M059J (cell line): ENCODE measurements at places on chromosomes 1 and 21. TPM values are rescaled to one million over a fixed set of nuclear protein-coding genes. Genes with fewer than 3 reads are reported as not detected.

DNA sequence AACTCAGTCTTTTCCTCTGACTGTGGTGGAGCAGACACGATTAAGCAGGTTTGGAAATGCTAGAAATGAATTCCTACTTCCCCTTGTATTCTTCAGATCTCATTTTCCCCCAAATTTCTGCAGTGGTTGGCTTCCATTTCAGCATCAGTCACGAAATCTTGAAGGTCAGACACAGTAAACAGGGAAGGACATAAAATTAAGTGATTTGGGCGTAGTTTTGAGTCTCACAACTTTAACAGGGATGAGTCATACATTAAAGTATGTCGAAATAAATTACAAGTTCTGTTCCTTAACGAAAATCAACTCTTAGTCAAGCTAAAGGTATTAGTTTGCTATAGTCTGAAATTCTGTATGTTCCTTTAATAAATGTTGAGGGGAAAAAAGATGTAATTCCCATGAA lies 61.1 kb downstream of the HNRNPR start:
- peak; percentile 83 for DNase-seq

- no peak for DNase-seq
These were observed 24.5 kb downstream of the PLEKHM2 start for GRCh38 chr1:15708486-15709137.

- no peak for DNase-seq
These were observed 138.7 kb downstream of the GALNT2 start for GRCh38 chr1:230205719-230206198.

ADGRL2 gene
- total RNA-seq: 0.94 and 4.0 TPM in 2 replicates

DNA sequence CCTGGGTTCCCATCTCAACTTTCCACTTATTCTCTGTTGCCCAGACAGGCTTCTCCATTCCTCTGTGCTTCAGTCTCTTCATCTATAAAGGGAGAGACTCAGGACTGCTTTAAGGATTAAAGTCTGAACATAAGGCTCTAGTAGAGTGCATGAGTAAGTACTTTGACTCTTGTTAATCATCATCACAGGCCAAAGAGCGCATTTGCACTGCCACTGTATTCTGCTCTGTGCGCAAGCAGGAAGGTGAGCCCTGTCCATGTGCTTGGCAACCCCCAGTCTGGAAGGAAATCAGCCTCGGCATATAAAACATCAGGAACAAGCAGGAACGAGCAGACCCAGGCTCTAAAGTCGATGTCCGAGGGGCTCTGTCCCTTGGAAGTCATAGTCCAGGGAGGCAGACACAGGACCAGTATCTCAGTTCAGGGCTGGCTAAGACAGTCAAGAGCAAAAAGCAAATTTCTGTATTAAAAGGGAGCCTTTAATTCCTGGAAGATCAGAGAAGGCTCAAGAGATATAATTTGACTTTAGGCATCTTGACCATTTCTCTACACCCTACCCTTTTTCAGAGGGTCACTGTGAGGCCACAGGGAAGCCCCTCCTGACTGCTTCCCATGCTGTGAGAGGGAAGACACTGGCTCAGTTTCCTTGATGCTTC lies 131.2 kb downstream of the TRABD2B start:
- no peak for DNase-seq

DNA sequence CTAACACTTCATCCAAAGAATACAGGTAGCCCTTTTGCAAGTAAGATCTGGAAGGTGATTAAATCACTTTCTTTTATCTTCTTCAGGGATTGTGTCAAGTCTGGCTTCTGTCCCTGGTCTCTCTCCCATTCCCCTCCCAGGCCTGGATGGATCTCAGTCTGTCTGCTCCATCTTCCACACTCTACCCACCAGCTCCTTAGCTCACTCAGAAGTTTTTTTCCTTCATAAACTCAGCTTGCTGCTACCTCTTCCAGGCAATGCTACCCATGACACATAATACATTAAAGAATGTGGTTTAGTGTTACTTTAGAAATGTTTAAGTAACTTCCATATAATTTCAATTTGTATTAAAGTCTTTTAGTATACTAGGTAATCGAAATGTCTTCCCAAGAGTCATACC lies 133.1 kb downstream of the AKT3 start:
- DNase-seq: no peak

DNA sequence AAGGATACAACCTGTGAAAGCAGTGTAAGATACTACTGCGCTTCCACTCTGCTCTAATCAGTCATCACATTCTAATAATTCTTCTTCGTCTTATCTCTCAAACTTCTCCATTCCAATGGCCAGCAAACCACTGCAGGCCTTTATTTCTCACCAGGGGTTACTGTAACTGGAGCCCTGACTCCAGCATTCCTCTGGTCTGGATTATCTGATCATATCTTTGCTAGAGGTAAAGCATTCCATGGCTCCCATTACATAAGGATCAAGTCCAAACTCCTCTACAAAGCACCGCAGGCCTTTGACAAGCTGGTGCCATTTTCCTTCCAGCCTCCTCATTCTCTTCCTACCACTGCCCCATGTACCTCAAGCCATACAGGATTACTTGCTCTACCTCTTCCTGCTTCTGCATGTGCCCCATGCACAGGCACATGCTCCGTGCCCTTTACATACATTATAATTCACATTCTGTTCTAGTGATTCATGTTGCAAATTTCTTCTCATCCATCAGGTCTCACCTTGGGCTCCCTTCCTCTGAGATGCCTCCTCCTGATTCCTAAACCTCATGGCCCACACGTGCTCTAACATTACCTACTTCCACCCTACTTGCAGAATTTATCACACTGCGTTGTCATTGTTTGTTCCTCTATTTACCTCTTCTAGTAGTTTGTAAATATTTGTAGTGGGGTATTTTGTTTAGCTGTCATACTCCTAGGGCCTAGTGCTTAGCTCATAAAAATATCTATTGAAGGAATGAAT lies 9.3 kb upstream of the SERBP1 start:
- peak; percentile 31 for DNase-seq

DNA sequence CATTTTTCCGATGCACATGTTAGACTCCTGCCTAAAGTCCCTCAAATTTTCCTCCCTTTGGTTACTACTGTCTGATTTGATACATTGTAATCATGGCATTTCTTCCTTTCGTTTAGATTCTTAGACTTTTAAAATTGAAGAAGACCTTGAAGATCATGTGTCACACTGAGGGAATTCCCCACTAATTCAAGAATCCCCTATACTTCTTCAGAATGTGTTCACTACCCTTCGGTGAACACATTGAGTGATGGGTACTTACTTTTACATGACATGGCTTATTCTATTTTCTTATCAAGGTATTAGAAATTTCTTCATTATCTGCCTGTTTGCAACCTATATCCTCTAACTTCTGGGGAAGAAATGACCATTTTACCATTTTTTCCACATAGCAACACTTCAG lies 85.9 kb downstream of the LHX8 start:
- no peak for DNase-seq

- DNase-seq: peak; percentile 44
These were observed 115.3 kb downstream of the RUNX1 start for GRCh38 chr21:34933609-34934335.

DNA sequence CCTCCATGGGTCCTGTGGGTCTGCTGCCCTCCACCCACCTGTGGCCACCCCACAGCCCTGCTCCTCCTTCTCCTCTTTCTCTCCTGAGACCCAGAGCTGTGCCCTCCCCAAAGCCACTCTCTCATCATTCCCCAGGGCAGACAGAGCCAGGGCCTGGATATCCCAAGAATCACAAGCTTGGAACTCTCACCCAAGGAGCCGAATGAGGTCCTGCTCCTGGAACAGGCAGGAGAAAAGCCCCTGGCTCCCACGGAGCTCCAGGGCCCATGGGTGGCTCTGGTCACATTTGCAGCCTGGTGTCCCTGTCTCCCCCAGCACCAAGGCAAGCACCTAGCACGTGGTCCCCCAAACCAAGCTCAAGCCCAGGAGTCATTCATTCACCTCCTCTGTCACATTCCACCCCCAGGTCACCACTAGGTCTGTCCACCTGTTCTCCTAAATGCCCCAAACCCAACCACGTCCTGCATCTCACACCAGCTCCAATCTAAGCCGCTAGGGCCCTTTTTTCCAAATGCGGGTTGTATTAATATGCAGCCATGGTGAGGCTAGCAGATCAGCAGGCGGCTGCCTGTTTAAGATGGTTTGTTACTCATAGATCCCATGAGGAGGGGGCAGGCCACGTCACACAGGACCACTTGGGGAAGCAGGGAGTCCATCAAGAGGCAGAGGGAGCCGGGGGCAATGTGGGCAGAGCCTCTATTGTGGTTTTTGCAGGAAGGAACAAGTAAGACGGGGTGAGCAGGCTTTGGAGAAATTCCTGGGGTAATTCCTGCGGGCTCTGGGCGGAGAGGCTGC lies 215.5 kb upstream of the VAMP3 start:
- DNase-seq: peak; percentile 73

DNA sequence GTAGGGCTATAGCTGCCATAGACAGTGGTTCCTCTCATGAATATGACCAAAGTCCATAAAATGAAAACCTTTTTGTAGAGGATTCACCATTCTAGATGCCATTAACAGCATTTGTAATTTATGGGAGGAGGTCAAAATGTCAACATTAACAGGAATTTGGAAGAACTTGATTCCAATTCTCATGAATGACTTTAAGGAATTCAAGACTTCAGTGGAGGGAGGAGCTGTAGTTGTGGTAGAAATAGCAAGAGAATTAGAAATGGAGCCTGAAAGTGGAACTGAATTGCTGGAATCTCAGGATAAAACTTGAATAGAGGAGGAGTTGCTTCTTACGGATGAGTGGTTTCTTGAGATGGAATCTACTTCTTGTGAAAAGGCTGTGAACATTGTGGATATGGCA lies 65.4 kb upstream of the ESRRG start:
- DNase-seq: no peak

GRCh38 chr1:87495147-87495546 lies 166.5 kb downstream of the LMO4 start:
- DNase-seq: no peak

DNM3 gene
- total RNA-seq: 2.1 and 3.1 TPM in 2 replicates

- DNase-seq: no peak
These were observed 4.3 kb downstream of the THEM4 start for GRCh38 chr1:151905070-151905442.

GRCh38 chr1:188251036-188251435 lies 1422.3 kb downstream of the PLA2G4A start:
- no peak for DNase-seq

- no peak for DNase-seq
These were observed 19.7 kb upstream of the RGS7 start for GRCh38 chr1:241376701-241377100.

DNA sequence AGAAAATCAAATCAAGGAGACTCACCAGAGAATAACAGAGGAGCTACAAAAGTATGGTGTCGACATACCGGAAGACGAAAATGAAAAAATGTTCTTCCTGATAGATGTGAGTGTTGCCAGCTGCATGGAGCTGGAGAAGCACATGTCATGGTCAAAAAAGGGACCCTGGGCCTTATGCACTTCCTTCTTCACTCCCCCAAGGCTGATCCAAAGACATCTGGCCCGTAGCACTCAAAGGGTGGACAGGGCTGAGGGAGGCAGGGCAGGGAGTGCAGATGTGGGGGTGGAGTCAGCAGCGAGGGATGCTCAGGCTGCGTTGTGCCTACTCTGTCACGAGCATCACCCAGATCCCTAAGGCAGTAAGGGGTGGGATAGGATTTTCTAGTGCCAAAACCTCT lies 19.4 kb downstream of the MX1 start:
- DNase-seq: no peak

- DNase-seq: no peak
These were observed 791 bp upstream of the CFAP298 start for GRCh38 chr21:32612999-32613337.

CD247 gene
- not detected in 2 replicates for total RNA-seq

GRCh38 chr1:39165049-39165448 lies 39.4 kb upstream of the MACF1 start:
- no peak for DNase-seq

- DNase-seq: no peak
These were observed 64.0 kb downstream of the OLIG1 start for GRCh38 chr21:33133892-33134291.

GRCh38 chr1:16614361-16615252 lies 1.2 kb upstream of the NBPF1 start:
- no peak for DNase-seq

ATP1A4 gene
- not detected in 2 replicates for total RNA-seq
